ENCODE measurements at places on chromosomes 5 and 9.

- no peak for DNase-seq
Measured at GRCh38 chr5:109407913-109408312, 1.9 kb downstream of the PJA2 start.

- no peak for DNase-seq
Measured at GRCh38 chr5:131142970-131143617, 22.0 kb downstream of the HINT1 start.

DNA sequence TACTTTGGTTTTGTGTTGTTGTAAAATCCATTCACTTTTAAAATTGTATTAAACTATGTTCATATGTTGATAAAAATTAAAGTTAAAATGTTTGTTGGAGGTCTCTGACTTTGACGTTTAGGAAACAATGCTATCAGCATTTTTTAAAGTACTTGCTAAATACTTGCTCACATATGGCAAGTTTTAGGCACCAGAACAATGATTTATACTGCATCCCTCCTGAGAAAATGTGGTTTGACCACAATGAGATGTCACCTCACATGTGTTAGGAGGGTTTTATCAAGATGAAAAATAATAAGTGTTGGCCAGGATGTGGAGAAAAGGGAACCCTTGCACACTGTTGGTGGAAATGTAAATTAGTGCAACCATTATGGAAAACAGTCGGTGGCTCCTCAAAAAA lies 180.8 kb downstream of the HSD17B3 start:
- DNase-seq: peak; percentile 40

DNA sequence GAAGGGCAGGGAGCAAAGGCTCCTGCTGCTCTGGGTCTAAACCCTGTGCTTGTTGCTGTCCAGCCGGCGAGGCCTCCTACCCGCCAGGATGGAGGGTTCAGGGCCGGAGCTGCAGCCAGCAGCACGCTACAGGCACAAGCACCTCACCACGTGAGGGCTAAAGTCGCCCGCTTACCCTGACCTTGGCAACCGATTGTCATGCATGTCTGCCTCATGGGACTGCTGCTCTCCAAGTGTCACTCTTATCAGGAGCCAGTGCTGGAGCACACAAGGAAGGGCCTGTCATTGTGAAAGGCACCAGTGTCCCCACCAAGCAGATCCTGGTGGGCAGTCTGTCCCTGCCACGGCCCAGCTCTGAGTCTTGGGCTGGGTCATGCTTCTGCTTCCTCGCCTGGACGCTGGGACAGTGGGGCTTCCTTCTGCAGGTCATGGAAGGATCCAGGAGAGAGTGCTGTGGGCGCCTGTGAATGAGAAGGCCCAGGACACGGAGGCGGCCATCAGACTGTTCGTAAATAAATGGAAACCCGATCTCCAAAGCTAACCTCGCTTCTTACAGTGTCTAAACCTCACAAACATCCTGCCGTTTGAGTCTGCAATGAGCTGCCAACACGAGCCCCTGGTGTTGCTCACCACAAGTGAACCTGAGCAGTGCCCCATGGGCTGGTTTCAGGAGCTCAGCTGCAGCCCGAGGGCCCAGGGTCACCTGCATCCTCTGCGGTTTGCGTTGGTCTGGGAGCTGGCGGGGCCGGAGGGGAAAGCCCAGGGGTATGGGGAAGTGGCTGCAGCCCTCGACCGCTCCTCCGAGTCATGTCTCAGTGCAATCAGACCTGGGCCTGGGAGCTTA lies 58.2 kb upstream of the RXRA start:
- DNase-seq: no peak

DNA sequence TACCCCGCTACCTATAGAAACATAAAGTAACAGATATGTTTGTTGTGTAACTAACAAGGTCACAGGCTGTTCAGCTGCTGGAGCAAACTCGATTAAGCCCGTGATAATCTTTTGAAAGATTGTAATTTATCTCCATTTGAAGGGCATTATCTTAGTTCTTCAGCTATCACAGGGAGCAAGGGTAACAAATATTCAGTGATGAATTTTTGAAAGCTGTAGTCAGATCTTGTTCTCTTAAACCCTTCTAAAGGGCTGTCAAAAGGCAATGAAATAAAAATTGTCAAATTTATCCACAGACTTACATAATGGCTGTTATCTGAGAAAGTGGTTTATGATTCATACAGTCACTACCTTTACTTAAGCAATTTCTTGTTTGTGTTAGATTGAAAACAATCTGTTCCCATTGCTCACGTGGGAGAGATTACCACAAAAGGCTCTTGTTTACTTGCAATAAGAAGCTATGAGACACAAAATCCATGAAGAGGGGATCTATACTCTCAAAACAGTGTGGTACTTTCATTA lies 78.3 kb upstream of the ZNF608 start:
- peak; percentile 93 for DNase-seq

- no peak for DNase-seq
Measured at GRCh38 chr9:113299800-113300292, 3.3 kb downstream of the RNF183 start.

DNA sequence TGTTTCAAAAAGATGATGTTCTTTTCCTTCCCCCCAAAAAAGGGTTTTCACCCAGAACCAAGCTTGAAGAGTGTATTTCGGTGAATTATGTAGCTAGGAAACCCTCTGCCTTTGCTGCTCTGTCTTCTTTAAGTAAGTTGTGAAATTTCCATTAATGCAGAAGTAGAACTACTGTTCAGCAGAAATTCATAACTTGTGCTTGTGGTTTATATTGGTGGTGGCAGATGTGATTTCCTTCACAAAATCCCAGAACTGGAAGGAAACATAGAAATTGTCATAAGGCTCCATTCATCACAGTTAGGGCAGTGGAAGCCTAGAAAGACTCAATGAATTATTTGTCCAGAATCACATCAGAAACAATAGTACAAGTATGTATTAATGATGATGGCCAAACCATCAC lies 42.1 kb upstream of the DAB2 start:
- DNase-seq: no peak

DNA sequence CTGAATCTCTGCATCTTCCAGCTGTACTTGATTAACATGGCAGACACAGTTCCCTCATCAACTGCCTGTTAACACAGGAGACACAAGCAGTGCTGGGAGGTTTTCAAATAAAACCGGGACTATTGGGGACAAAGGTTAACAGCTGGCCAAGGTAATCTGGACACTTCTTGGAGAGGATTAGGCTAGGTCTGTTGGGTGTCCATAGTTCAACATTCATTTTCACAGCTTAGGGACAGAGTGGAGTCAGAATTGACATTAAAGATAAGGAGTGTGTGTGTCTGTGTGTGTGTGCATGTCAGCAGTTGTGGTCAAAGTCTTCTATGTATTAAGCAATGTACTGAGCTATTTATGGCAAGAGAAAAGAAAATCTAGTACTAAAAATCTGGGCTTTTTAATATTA lies 216.2 kb downstream of the MED10 start:
- DNase-seq: peak; percentile 50

GRCh38 chr9:90219548-90220118 lies 423.0 kb downstream of the DIRAS2 start:
- no peak for DNase-seq

GRCh38 chr5:18699681-18700080 lies 1065.4 kb downstream of the TAF11L14 start:
- no peak for DNase-seq

- peak; percentile 54 for DNase-seq
Measured at GRCh38 chr9:87684627-87685219, 41.2 kb upstream of the CTSL start.

DNA sequence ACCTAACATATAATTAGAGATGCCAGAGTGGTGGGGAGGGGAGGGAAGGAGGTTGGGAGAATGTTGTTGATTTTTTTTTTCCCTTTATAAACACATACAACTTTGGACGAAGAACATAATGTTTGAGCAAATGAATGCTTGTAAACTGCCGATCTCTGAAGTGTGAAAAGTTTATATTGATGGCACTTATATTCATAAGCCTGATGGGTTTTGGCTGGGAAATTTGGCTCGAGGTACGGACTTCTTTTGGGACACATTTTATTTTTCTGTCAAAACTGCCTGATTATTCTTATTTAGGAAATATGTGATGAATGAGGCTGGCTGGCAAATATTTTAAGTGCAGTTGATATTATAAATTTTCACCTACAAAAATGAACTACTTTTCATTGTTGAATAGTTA lies 9.9 kb downstream of the DAPK1 start:
- no peak for DNase-seq

GRCh38 chr5:123439709-123440108 lies 16.5 kb upstream of the CEP120 start:
- no peak for DNase-seq

- no peak for DNase-seq
Measured at GRCh38 chr9:136282272-136282861, 21.5 kb downstream of the CCDC187 start.

- DNase-seq: no peak
Measured at GRCh38 chr5:62783374-62784057, 204.9 kb downstream of the LRRC70 start.

- peak; percentile 58 for DNase-seq
Measured at GRCh38 chr9:109901201-109901600, 121.2 kb downstream of the PALM2AKAP2 start.

DNA sequence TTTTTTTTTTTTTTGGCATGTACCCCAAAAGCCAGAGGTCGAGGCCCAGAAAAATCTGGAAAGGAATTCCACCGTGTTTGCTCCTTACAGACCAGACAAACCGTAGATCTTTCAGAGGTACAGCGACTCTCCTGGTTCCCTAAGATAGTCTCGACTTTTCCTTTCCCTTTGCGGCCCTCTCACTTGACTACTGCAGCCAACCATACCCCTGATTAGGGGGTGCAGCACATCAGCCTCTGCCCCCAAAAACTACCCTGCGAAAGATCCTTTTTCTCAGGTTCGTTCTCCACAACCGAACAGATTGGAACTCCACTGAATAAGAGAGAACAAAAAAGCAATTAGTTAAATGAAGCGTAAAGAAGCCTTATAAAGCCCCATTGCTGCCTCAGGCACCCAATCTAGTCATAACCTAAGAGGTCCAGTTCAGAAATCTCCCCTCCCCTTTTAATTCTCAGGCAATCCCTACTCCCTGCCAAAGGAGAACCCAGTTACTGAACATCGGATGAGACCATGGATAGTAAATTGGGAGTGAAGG lies 379 bp upstream of the TICAM2 start:
- DNase-seq: no peak

GRCh38 chr9:35687306-35687705 lies 2.4 kb downstream of the TPM2 start:
- DNase-seq: no peak

GRCh38 chr9:114401344-114401743 lies 13.6 kb upstream of the AKNA start:
- no peak for DNase-seq

DNA sequence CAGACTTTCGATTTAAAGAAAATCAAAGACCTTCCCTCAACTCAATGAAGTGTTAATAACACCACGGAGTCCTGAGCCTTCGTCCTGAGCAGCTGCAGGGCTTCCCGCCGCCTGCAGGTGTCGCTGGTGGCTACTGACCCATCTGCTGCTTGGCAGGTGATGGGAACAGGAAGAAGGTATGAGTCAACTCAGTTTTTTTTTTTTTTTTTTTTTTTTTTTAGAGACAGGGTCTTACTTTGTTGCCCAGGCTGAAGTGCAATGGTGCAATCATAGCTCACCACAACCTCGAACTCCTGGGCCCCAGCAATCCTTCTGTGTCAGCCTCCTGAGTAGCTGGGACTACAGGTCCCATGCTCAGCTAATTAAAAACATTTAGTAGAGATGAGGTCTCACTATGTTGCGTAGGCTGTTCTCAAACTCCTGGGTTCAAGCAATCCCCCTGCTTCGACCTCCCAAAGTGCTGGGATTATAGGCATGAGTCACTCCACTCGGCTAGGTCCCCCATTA lies 185.7 kb upstream of the IL12B start:
- DNase-seq: peak; percentile 57

GRCh38 chr9:121207371-121207940 lies 5.8 kb upstream of the RAB14 start:
- no peak for DNase-seq

DNA sequence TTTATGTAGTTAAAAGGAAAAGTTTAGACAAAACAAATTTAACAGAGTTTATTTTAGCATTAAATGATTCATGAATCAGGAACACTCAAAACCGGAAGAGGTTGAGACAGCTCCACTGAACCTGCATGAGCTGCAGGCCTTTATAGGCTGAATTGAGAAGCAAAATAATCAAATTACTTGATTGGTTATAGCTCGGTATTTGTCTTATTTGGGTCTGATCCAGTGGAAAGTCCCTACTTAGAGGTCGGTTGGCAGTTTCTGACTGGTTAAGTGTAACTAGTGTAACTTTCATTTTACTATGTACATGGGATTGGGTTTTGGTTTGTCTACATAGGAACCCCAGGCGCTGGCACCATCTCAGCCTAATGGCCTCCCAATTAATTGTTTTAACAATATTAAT lies 74.1 kb upstream of the PIK3R1 start:
- DNase-seq: peak; percentile 36

DNA sequence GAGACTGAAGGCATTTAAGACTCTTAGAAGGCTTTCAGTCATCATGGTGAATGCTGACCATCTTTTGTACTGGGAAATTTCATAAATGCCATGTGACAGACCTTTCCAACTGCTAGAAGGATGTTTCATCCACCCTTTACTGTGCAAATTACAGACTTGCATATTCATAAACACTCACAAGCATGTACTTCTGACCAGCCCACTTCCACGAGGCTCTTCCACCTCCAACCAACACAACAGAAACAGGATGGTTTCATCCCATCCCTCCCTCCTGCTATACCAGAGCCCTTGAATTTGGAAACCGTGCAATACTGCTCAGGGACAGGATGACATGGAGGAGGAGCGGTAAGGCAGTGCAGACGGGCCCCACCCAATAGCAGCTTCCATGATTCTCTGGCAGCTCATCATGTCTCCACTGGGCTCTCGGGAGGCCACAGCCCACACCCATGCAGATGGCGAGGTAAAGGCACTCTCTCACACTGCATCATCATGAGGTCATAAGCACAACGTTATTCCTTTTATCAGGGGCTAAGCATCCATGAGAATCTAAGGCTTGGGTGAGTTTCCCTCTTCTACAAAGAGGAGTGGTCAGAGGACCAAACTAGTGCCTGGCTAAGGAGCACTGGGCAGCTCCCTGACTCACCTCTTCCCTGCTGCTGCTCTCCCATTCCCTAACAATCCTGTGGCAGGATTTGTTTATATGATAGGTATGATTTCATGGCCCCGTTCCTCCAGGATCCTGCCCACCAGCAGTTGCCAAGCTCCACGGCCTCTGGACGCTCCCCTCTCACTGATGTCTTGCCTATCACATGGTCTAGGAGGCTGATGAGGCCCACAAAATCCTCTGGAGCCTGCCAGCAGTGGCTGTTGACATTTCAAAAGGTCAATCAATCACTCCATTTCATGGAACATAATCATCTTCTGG lies 94.4 kb upstream of the FSTL4 start:
- peak; percentile 11 for DNase-seq

DNA sequence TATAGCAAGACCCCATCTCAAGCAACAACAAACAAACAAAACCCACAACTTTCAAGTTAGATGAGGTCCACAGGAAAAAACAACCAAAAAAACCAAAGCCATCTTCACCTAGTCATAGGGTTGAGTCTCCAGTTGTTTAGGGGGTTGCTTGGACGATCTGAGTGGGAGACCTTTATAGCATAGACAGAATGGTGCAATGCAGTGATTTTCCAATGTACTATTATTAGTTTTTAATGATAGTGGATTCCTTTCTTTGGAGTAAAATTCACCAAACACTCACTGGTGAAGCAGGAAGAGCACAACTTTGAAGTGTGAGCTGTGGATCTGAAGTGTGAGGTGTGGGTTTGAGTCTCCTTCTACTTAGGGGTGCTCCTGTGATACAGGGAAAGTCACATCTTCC lies 67.0 kb upstream of the KLF9 start:
- DNase-seq: no peak

GRCh38 chr9:126615245-126615790 lies 1.6 kb downstream of the LMX1B start:
- DNase-seq: no peak

GRCh38 chr5:180281706-180282105 lies 10.2 kb downstream of the MAPK9 start:
- DNase-seq: no peak

Measured in fibroblast of mammary gland (primary cell).